Stimulated activated CD4-positive, alpha-beta T cell treated with anti-CD3 and anti-CD28 coated beads, Interleukin-1b, Interleukin-23, amount 100 ng/mL, for 48 hours (primary cell): ENCODE measurements at places on chromosomes 7 and 10.

DNA sequence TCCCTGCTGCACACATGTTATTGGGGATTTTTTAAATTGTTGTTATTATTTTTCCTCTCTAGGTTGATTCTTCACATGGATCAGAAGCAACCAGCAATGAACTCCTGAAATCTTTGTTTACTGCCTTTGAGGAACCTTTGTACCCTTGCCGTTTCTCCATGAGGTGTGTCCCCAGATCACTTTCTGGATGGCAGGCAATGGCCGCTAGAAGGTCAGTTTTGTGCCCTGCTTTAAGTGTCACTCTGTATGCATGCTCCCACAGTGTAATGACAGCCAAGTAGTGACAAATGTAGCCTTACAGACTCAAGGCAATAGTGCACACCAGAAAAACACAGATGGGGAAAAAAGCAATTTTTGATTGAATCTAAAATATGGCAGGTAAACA is 47.7 kb upstream of the NRP1 start:
- DNase-seq, result no peak

- no peak for DNase-seq
Observed at GRCh38 chr7:111264111-111264868, 173.4 kb downstream of the LRRN3 start.

DNA sequence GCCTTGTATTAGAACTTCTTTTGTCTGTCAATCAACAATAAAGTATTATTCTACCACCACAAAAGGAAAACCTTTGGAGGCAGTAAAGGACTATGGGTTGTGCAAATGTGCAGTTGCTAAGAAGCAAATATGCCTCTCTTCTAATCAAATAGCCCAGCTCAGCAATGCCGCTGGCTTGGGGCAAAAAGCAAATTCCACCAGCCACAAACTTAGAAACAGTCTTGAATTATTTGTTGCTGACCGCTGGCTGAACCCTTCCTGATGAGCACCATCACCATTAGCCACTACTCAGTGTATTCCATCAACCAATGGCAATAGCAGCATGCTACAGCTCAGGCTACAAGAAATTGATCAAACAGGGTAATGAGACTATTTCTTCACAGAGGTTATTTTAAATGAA is 51.0 kb downstream of the SKAP2 start:
- no peak for DNase-seq

DNA sequence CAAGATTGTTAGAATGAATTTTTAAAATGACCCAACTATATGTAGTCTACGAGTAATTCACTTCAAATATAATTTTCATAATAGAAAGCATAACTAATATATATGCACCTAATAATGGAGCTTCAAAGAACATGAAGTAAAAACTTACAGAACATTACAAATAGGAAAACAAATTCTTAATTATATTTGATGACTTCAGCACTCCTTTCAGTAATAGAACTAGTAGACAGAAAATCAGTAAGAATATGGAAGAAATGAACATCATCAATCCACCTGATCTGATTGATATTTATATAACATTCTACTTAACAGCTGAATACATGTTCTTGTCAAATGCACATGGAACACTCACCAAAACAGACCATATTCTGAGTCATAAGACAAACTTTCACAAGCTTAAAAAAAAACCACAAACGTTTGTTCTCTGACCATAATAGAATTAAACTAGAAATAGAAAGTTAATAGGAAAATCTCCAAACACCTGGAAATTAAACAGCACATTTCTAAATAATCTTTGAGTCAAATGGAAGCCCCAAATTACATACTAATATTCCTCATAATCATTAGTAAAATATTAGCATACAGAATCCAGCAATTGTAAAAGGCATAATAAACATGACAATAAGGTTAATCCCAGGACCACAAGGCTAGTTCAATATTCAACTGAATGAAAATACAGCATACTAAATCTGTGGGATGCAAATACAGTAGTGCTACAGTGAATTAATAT is 48.0 kb downstream of the BRAF start:
- no peak for DNase-seq

GRCh38 chr7:42372479-42372878 is 135.5 kb upstream of the GLI3 start:
- no peak for DNase-seq

DNA sequence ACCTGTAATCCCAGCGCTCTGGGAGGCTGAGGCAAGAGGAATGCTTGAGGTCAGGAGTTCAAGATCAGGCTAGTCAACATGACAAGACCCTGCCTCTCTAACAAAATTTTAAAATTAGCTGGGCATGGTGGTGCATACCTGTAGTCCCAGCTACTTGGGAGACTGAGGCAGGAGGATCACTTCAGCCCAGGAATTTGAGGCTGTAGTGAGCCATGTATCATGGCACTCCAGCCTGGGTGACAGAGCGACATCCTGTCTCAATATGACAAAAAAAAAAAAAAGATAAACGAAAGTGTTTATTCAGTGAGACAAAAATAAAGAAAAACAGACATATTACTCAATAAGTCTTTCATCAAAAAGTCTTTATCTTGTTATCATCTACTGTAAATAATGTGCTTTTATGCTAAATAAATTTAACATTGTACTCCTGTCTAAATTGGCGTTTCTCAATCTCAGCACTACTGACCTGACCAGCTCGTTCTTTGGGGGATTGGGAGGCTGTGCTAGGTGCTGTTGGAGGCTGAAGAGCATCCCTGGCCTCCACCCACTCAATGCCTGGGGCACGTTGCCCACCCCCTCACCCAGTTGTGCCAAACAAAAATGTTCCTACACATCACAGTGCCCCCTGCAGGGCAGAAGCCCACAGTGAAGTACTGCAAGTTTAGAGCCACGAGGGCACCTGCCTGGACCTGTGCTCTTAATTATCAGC is 57.7 kb downstream of the NCAPG2 start:
- no peak for DNase-seq

DNA sequence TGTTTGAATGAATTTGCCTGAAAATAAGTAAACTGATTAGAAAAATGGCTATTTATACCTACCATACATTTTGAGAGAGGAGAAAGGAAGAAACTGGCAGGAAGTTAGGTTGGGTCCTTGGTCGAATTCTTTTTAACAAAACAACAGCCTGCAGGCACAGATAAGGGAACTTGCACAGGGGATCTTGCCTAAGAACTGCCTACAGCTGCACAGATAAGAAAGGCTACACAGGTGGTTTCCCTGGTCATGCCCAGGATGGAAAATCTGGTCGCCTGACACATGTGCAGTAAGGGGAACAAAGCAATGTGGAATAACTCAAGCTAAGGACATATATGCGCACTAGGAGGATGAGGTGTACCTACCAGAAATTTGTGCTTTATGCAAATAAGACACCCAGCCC is 732.1 kb upstream of the POT1 start:
- no peak for DNase-seq
